ENCODE measurements at places on chromosomes 3 and 15.

DNA sequence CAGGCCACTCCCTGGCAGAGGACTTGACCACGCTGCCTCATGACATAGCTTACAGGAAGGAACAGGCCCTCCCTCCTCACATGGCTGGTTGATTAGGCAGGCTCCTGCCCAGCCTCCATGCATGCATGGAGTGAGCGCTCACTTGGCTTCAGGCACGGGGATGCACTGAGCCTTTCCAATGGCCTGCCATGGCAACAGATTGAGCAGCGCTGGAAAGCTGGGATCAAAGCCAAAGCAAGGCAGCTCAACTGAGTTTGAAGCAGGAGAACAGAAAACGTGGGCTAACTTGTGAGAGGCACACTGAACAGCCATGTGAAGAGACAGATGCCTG, 5.9 kb upstream of the GRAMD2A start:
- peak; percentile 47 for DNase-seq

- DNase-seq: no peak
These were observed 589 bp downstream of the ANAPC13 start for GRCh38 chr3:134485075-134485717.

DNA sequence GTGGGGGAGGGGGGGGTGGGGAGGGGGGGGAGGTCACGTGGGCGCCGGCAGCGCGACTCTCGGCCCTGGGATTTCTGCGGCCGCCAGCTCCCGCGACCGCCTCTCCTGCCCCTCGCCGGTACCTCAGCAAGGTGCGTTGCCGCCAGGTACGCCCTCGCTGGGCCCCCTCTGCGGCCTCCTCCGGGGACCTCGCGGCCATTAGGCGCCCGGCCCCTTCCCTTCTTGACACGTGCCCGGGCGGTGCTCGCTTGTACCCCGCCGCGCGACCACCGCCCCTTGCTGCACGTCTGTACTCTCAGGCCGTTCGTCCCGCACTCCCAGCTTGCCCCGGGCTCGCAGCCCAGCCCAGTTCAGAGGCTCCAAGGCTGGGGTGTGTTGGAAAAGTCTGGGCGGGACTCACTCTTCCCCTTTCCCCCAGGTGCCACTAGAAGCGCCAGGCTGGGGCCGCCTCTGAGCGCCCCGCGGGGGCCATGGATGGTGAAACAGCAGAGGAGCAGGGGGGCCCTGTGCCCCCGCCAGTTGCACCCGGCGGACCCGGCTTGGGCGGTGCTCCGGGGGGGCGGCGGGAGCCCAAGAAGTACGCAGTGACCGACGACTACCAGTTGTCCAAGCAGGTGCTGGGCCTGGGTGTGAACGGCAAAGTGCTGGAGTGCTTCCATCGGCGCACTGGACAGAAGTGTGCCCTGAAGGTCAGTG, at the start of gene MAPKAPK3:
Gene MAPKAPK3 (plus strand): TSS at position 56 of the 696 bp plus-strand sequence. CDS start 415 bp downstream, at position 471.
- no peak for DNase-seq

- DNase-seq: no peak
These were observed 73.3 kb upstream of the RAD18 start for GRCh38 chr3:9036404-9037131.

DNA sequence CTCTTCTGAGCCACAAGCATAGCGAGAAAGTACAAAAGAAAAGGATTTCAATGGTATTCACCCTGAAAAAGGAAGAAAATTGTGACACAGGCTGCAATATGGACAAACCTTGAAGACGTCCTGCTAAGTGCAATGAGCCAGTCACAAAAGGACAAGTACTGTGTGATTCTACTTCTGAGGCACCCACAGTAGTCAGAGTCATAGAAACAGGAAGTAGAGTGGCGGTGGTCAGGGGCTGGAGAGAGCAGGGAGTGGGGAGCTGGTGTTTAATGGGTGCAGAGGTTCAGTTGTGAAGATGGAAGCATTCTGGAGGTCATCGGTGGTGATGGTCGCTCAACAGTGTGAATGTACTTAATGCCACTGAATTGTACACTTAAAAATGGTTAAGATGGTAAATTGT, 180.5 kb downstream of the APBA2 start:
- no peak for DNase-seq

DNA sequence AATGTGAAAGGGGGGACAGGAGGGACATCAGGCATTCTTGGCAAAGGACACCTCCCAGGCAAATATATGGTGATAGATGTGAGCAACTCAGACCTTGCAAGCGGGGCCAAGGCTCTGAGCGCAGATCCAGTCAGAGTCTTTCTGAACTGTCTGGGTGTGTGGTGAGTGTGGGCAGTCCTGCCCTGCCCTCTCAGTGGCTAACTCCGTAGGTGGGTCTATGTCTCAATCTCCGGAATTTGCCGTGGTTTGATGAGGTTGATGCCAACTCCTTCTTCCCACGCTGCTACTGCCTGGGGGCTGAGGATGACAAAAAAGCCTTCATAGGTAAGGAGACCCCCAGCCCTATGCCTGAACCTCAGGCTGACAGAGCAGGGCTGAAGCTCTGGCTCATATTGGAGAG, 7.4 kb downstream of the TTLL3 start:
- no peak for DNase-seq

DNA sequence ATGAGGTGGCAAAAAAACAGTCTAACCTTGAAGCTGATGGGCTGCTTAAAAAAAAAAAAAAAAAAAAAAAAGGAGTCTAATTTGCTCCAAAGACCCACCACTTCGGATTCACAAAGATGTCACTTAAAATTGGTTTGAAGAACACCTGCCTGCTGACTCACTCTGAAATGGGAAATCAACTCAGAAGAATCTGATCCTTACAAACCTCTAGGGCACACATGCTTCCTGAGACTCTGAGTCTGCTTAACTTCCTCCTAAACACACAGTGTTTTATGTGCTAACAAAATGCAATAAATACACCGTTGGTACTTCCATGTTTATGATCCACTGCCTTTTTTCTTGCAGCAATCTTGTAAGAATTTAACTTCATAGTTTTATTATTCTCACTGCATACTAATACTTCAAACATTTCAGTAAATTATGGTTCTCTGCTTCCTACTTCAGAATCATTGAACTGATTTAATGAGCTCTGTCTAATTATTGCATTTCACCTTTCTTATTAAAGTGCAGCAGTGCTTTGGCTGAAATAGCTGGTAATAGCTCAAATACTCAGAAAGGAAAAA, 73.0 kb upstream of the FRMD4B start:
- DNase-seq: no peak

DNA sequence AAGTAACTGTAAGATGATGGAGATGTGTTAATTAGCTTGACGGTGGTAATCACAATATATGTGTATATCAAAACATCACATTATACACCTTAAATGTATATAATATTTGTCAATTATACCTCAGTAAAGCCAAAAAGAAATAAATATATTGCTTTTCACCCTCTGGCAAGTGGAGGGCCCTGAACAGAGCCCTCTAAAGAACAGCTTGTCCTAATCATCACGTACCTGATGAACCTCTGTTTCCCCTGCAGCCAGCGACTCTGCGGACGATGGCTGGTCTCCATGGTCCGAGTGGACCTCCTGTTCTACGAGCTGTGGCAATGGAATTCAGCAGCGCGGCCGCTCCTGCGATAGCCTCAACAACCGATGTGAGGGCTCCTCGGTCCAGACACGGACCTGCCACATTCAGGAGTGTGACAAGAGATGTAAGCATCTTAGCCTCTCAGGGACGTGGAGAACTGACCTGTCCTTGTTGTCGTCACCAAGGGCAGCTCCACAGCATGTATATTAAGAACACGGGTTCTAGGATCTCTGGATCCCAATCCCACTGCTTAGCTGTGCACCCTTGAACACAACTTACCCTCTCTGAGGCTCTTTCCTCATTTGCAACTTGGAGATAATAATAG, 6.3 kb downstream of the THBS1 start:
- no peak for DNase-seq

DNA sequence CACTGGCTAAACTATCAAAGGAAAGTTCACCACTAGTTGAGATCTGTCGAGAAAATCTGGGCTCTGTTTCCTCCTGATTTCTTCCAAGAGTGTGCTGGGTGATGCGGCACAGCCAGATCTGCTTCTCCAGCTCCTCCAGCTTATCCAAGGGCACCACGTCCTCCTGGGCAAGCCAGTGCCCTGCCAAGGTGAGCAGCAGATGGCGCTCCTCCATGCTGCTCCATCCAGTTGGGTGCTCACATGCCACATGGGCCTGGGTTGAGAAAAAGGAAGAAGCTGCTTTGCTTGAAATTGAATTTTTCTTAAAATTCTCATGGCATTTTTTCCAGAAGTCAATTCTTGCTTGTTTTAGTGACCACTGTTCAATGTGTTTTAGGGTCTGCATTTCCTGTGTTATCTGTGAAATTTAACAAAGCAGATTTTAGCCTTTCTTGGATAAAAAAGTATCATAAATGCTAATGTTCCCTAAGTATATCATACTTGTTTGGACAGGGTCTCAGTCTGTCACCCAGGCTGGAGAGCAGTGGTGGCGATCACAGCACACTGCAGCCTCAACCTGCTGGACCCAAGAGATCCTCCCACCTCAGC, 47.3 kb downstream of the EIF3J start:
- DNase-seq: no peak

GRCh38 chr15:56240390-56240789, 3.3 kb downstream of the RFX7 start:
- no peak for DNase-seq

DNA sequence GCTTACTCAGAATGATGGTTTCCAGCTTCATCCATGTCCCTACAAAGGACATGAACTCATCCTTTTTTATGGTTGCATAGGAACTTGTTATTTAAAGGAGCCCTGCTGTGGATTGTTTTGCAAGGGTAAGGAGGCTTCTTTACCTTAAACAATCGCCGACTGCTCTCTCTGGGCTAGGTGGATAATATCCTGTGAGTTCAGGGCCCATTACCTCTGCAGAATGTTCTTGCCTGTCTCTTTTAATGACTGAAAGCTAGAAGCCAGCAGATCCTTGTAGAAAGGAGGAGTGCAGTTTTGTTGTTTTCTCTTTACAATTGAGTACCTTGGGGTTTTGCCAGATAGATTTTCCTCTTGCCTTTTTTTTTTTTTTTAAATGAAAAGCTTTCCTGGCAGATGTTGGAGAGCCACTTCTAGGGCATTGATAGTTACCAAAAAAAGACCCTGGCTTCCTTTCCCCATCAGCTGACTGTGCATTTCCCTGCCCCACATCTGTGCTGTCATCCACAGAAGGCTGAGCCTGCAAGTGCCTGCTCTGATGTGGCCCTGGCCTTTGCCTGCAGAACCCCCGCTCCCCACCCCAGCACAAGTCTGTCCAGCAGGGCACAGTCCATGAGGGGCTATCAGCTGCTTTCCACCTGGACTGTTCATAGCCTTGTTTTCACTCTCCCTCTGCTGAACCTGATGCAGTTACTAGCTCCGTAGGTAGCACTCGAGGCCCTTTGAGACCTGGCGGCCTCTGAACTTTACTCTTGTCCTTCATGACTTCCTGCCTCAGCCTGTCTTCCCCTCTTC, 113.1 kb downstream of the CHCHD6 start:
- DNase-seq: no peak

DNA sequence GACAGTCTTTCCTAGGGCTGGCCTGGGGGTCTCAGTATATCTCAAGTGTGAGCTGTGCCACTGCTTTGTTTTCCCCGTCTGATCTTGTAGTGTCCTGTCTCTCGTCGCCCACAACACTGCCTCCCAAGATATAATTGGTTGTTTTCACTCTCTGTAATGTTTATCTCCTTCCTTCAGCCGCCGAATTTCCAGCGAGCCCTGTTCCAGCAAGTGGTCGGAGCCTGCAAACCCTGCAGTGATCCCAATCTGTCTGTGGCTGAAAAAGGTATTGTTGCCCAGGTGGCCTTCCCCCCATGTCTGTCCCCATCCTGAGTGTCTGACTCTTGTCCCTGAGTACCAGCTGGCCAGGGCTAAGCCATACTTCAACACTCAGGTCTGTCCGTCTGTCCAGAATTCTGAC, 9.5 kb upstream of the MANF start:
- DNase-seq: no peak

DNA sequence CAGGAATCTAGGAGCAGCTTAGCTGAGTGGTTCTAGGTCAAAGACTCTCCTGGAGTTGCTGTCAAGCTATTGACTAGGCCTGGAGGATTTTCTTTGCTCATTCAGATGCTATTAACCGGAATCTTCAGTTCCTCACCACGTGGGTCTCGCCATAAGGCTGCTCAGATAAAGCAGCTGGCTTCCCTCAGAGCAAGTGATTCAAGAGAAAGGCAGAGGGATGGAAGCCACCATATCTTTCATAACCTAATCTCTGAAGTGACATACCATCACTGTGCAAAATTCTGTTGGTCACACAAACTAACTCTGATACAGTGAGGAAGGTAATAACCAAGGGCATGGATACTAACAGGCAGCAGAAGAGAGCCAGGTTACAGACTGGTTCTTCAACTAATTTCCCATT, 72.7 kb upstream of the FLNB start:
- no peak for DNase-seq

DNA sequence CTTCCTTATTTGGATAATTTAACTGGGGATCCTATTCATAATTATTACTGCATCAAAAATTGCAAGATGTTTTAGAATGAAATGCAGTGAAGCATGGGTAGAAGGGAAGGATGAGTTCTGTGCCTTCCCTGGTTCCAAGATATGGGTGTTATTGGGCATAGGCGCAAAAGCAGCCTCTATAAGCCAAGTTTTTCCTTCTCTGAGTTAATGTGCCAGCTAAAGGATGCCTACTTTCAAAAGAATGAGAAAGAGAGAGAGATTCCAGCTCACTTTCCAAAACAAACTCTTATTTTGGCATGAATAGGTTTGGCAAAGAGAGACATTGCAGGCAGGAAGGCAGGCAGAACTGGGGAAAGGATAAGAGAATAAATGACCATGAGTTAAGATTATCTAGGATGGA, 270.2 kb downstream of the TAFA4 start:
- DNase-seq: no peak

DNA sequence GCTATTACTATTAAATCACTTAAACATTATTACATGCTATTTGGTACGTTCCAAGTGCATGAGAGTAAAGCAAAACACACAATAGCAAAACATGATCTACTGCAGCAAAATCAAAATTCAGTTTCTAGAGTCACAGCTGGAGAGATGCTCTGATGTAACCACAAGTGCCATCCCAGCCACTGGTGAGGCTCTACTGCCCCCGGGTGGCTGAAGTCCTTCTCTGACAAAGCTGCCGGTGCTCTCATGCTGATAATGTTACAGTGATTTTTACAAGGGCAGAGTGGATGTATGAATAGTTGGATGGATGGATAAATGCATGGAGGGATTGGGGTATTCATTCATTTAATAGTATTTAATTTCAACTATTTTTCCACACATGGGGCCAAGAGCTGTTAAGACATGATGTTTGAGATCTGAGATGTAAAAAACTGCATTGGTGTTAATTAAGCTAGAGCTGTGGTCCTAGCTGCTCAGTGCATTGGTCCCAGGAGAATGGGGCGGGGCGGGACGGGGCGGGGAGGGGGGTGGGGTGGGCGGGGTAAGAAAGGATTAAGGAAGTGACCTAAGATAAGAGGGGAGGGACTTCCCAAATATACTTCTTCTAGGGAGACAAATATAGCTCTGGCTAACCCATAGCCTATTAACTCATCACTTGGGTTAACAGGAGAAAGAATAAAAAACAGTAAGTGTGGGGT, 5.3 kb upstream of the SPESP1 start:
- DNase-seq: peak; percentile 56

GRCh38 chr3:194032828-194033435, 103.0 kb upstream of the HES1 start:
- DNase-seq: no peak
